Hippocampal formation (tissue), 2 donors: ENCODE measurements at places on chromosomes 3 and 15.
A peak's percentile ranks its signal among the peaks of the same experiment; 100 is the strongest.

GRCh38 chr3:72322264-72322976 is 525.8 kb downstream of the SHQ1 start:
- DNase-seq = no peak

DNA sequence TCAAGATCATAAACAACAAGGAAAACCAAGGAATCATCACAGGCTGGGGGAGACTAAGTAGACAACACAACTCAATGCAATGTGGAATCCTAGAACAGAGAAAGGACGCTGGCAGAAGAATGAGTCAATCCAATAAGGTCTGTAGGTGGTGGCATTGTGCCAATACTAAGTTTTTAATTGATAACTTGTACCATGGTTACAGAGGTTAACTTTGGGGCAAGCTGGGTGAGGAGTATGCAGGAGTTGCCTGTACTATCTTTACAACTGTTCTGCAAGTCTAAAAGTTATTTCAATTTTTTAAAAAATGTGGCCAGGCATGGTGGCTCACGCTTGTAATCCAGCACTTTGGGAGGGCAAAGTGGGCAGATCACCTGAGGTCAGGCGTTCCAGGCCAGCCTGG is 46.2 kb downstream of the RORA start:
- DNase-seq = no peak

- DNase-seq = no peak
Measured at GRCh38 chr3:181629029-181629428, 82.7 kb upstream of the SOX2 start.

- DNase-seq = no peak
Measured at GRCh38 chr3:176896640-176897039, 300.6 kb downstream of the TBL1XR1 start.

- no peak for DNase-seq
Measured at GRCh38 chr15:63054281-63054683, 11.7 kb downstream of the TPM1 start.

DNA sequence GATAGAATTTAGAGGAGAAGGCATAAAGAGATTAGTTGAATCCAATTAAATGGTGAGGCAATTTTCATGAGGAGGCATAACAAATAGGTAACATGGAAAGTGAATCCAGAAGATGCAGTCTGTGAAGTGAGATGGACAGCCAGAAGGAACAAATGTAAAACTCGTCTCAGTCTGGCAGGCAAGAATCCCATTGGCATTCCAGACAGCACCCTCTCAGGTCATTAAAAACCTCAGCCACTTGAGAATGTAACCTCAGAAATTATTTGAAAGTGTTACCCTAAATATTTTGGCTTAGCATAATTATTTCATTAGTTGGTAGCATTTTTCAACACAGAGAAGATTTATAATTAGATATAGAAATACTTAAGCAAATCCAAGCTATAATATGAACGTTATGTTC is 342.3 kb downstream of the LRRC3B start:
- no peak for DNase-seq

GRCh38 chr3:197181741-197182140 is 116.7 kb downstream of the DLG1 start:
- DNase-seq = no peak

- DNase-seq = no peak
Measured at GRCh38 chr15:77571181-77571580, 61.5 kb downstream of the LINGO1 start.

DNA sequence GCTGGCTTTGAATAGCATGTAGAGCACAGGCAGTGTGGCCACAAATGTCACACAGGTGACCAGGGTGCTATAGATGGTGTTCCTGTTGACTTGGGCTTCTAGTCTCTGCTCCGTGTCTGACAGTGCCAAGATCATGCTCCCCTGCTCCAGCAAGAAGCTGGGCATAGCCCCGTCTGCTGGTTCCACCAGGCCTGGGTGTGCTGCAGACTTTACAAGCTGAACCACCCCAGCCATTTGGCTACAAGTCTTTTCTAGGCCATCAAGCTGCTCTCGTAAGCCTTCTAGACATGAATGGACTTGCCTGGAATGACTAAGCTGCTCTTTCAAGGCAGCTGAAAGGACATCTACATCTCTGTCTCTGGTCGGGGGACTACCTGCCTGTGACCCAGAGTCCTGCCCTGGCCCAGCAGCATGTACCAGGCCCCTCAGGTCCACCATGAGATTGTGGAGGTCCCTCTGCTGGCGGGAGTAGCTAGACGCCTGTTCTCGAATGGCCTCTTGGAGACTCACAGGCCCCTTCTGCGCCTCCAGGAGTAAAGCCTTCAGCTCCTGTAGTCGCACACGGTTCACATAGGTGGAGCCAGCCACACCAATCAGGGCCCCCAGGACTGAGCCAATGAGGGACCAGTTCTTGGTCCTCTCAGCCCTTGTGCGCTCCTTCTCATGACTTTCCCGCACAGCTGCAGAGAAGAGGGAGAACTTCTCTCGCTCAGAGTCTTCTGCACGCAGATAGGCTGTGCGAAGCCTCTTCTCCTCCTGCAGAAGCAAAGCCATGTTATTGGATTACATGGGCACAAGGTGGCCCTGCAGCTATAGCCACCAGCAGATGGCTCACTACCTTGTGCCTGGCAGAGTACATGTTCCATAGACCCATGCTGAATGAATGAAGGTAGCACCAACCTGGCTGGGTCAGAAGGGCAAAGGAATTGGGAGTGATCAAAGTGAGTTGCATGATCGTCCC is 2.8 kb upstream of the PLXNB1 start:
- DNase-seq = no peak

- no peak for DNase-seq
Measured at GRCh38 chr3:149332227-149332765, 1.1 kb downstream of the TM4SF18 start.

DNA sequence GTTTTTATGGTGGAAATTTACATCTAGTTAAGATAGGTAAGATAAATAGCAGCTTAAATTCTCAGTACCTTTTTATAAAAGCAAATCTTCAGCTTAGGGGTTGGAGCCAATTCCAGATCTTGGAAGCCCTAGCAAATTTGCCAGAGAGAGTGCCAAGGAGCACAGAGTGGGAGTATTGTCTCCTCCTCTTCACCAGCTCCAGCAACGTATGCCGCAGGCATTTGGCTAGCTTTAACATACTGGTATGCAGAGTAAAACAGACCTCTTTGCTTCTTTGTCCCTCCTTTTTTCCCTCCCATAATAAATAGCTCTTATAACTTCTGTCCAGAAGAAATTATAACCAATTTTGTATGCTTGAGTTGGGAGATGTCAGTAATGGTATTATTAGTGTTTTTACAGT is 140.4 kb downstream of the DIPK2A start:
- no peak for DNase-seq

DNA sequence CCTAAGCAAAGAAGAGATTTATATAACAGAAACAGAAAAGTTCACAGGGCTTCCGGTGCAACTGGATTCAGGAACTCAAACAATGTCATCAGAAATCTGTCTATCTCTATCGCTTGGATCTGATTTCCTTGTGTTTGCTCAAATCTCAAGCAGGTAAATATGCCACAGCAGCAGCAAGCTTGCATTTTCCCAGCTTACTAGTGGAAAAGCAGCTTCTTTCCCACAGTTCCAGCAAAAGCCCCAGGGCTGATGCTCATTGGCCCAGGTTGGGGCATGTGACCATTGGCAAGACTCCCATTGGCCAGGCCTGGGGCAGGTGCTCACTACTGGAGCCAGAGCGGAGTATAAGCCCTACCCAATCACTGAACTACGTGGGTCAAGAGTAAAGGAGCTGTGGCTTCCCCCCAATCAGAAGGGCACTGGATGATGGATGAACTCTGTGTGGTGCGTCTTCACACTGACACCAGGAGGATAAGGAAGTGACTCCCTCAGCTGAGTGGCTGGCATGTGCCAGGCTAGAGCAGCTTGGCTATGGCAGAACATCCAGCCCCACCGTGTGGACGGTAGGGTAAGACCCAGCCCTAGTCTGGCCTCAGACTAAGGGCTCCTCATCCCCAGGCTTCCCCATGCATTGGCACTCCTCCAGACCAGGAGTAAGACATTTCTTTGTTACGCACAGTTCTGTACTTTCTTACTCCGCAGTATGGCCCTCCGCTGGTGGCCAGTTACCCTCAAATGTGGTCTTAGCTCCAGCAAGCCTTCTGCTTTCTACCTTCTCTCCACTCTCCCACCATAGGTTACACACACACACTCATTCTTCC is 13.1 kb upstream of the VIPR1 start:
- DNase-seq = no peak

- no peak for DNase-seq
Measured at GRCh38 chr3:98114264-98114663, 16.3 kb upstream of the OR5H1 start.

DNA sequence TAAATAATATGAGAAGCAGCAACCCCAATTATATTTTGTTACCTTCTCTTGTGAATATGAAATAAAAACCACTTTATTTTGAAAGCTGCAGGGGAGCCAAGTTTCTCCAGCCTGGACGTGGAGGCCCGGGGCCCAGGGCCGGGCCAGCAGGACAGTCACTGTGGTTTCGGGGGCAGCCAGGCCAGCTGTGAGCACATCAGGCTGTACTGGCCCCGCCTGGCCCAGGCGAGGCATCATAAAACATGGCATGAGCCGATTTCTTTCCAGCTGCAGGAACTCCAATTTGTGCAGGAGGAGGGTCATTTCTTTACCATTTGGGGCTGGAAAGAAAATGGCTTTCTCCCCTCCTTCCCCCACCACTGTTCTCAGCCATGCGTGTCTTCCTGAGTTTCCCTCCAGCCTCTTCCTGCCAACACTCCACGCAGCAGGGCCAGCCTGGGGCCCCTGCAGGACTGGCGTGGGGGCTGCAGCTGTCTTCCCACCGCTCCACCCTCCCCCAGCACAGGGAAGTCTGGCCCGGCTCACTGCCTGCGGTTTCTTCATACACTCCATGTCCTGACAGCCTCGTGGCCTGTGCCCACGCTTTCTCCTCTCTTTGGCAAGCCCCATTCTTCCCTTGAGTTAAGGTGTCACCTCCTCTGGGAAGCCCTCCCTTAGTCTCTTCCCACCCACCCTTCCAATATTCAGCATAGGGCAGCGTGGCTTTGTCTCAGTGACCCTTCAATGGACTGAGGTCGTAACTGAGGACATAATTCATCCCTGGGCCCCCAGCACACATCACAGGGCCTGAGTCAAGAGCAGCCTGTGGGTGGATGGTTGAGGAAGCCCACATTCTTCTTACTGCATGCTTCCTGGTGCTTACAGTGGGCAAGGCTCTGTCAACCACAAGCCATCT is 135.8 kb downstream of the CHSY1 start:
- no peak for DNase-seq

- peak; percentile 11 for DNase-seq
Measured at GRCh38 chr3:19931180-19931692, 2.8 kb downstream of the EFHB start.

DNA sequence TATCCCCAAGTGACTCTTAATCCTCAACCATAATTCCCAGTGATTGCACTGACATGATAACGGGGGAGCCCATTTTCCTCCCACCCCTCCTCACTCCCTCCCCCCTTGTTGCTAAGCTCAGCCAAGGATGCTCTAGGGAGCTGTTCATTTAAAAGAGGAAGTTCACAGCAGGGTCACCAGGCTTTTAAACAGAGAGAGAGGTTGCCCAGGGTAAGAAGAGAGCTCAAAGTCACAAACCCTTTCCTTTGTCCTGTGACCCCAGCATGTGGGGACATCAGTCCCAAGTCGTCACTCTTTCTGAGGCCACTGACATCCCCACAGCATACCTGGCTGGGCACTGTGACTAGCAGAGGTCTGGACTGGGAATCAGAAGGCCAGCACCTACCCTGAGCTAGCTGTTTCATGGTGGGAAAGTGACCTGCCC is 144.1 kb downstream of the RORA start:
- DNase-seq = no peak

GRCh38 chr15:40891810-40892446 is 2.3 kb upstream of the VPS18 start:
- DNase-seq = peak; percentile 22

- no peak for DNase-seq
Measured at GRCh38 chr3:169454060-169454317, 209.5 kb downstream of the MECOM start.

DNA sequence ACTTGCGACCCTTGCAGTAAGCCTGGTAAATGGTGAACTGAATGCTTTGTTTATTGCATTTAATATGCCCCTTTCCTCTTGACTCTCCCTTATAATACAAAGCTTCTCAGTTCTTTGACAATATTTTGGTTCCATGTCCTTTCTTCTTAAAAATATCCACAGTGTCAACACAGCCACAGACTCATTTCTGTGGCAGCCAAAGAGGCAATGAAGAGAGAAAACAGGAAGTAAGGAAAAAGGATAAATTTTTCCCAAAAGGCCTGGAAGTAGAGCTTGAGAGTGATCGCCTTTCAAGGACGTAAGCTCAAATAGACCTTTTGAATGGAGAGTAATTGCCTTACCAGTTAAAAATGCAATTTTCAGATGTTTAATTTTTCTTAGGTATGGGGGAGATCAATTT is 59.4 kb downstream of the PEX5L start:
- DNase-seq = no peak

DNA sequence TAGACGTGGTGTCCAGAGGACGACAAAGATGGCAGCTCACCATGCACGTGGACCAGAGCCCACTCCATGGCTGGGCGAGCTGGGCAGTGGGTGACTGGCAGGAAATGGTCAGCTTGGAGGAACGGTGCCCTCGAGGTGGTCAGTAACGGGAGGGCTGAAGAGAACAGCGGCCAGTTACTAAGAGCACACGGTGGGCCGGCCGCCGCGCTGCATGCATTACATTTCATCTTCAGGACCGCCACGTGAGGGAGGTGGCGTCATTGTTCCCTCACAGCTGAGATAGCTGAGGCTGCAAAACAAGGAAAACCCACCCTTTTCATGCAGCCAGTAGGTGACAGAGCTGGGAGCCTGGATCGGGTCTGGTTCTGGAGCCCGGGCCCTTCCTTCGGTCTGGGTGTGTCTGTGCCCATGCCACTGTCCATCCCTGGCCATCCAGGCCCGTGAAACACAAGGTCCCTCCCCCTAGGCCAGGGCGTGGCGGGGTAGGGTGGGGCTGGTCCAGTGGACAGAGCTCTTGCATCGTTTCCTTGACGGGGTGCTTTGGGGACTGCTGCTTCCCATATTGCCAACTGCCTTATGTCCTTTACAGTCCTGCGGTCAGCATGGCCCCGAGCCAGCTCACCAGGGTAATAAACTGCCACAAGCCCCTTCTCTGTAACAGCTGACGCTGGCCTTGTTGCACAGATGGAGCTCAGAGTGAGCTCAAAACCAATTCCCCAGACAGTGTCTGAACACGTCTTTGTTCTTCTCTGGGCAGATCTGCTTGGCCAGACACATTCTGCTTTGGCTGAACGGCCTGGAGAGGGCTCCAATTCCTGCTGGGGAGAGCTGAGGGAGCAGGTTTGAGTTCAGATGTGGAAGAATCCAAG is 51.8 kb downstream of the RGMA start:
- peak; percentile 69 for DNase-seq
